Stimulated activated naive B cell treated with anti-CD40 and anti-IgM and Interleukin-4, amounts not matched to agents 10 μg/mL and 1 μg/mL and 100 μg/mL, for 72 hours (primary cell): ENCODE measurements at places on chromosomes 16 and 17.

GRCh38 chr17:46001390-46002310 is 2.6 kb downstream of the STH start:
- DNase-seq: no peak

DNA sequence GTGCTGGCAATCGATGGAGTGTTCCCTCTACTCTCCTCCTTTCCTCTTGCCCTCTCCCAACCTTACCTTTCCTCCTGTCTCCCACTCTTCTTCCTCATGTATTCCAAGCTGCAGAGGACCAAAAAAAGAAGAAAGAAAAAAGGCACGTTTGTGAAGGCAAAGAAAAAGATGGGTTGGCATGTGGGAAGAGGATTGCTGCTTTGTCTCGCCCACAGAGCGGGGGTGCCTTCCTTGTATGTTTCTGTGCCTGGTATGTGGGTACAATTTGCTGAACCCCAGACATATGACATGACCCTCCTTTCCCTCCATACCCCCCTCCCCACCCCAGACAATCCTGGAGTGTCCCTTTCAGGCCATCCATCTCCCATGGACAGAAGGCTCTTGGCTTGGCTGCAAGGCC is 13.1 kb upstream of the CTCF start:
- DNase-seq: no peak

DNA sequence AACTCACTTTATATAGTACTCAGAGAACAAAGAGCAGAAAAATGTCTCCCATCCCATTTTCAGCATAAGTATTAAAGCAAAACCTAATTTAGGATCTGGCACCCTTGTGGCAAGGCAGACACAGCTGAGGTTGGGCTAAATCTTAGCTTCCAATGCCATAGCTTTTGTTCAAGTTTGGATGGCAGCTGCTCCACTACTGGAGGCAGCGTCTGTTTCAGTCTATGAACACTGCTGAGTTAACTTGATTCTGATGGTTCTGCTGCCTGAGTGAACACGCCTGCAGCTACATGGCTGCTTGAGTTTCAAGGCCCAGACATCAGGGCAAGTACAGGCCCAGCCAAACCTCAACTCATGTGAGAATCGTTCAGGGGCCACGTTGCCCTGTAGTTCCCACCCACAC is 178.2 kb upstream of the RPH3AL start:
- no peak for DNase-seq

DNA sequence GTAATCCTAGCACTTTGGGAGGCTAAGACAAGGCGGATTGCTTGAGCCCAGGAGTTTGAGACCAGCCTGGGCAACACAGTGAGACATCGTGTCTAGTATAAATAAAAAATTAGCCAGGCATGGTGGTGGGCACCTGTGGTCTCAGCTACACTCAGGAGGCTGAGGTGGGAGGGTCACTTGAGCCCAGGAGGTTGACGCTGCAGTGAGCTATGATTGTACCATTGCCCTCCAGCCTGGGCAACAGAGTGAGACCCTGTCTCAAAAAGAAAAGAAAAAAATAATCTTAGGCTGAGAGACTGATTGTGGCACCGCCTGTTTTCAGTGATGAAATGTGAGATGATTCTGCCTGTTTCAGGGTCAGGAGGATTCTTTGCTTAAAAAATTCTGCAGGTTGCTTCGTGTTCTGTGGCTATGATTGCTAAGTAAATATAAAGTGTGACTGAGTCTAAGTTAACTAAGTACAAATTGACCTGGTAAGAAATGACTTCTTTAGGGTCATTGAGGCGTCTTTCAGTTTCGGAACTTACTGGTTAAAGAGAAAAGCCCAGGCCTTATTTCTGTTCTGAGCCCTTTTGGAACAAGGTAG is 128.3 kb downstream of the SOCS1 start:
- no peak for DNase-seq

GRCh38 chr16:56576585-56577299 is 11.9 kb downstream of the MT4 start:
- DNase-seq: peak; percentile 70

DNA sequence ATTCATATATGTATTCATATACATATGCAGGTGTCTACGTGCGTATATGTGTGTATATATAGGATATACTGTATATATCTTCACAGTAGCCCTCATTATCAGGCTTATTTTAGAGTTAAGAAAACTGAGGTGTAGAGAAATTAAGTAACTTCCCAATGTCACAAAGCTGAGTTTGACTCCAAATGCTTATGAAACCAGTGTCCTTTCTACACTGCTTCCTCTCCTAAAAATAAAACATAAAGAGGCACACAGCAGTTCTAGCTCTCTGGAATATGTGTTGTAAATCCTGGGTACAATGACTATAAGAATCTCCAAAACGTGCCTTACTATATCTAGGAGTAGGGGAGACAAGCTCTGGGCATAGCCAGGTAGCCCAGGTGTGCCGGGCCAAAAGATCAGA is 40.0 kb upstream of the CCL1 start:
- no peak for DNase-seq
